GM20000 (cell line): ENCODE measurements at places on chromosomes 12 and 14.

- DNase-seq: no peak
These were observed 46.7 kb downstream of the EML5 start for GRCh38 chr14:88746052-88746451.

DNA sequence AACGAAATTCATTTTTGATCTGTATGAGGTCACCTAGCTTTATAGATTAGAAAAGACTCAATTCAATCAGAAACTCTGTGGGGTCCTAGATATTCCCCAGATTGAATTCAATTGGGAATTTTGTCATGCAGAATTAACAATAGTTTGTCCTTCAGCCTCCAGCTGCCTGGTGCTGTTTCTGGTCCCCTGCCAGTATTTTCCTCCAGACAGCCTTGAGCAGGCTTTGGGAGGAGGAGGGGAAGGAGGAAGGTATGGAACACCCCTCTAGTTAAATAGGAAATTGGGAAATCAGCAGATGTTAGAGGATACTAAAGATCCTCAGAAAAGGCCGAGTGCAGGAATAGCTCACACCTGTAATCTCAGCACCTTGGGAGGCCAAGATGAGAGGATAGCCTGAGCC lies 10.6 kb downstream of the GRIP1 start:
- DNase-seq: no peak

DNA sequence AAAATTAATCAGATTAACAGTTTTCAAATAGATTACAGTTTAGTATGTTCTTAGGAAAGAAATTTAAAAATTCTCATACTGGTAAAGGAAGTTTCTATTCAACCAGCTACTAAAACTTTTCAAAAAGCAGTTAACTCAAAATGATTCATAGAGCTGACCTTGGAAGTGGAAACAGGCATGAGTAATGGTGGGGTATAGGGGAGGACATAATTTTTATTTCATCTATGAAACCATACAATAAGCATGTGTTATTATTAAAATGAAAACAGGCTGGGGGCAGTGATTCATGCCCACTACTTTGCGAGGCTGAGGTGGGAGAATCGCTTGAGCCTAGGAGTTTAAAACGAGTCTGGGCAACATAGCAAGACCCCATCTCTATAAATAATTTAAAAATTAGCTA lies 73.0 kb downstream of the DNAI7 start:
- DNase-seq: no peak

DNA sequence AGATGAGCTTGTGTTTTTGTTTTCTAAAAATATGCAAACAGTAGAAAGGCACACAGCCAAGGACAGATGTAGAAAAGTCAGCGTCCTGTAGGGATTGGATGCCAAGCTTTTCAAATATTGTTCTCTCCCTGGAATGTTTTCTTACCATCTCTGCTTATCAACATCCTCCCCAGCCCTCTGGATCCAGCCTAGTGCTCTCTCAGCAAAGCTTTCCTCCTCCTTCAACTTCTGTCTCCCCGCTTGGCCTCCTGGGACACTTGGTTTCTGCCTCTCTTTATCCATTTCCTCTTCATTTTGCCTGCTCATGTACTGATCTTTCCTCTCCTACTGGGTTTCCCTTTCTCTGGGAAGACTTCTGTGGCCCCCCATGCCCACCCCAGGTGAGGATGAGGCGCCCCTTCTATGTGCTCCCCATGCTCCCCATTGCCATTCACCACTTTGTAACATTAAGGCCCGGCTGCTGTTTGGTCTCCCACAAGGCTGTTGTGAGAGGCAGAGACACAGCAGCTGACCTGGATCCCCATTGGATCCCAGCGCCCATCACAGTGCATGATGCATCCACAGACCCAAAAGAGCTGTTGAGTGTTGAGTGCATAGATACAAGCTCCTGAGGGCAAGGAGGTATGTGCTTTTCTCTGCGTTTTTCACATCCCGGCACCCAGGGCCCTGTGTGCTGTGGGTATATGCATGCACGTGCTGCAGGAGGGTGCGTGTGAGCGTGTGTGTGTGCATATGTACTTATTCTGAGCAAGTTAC lies 38.2 kb downstream of the EVL start:
- no peak for DNase-seq

DNA sequence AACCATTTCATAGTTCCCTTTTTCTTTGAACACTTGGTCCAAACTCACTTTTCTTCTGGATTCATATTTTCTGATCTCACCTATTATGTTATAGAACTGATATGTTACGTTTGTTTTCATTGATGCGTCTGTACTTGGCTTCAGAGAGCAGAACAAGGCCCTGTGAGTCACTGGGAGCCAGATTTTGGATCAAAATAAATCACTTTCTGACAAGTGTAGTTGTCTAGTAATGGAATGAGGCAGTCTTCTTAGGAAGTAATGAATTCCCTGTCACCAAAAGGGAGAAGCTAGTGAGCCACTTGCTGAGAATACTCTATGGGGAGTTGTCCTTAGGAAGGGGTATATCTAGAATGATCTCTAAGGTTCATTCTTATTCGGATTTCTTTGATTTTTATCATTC lies 10.2 kb downstream of the BICD1 start:
- DNase-seq: no peak

- no peak for DNase-seq
These were observed 362 bp upstream of the ACYP1 start for GRCh38 chr14:75064205-75064567.

DNA sequence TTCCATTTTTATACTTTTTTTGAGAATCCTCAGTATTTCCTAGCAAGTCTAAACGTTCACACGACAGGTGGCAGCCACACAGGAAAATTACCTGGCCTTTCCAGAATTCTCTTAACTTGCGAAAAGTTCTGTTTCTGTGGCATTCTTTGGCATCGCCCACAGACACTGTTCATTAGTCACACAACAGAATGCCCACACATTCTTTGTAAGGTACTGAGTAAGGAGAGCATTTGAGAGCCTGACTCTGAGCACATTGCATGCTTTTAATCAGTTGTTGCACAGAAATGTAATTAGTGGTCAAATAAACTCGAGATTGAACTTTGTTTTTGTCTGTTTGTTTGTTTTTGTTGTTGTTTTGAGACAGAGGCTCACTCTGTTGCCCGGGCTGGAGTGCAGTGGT lies 52.4 kb downstream of the LMNTD1 start:
- DNase-seq: no peak

DNA sequence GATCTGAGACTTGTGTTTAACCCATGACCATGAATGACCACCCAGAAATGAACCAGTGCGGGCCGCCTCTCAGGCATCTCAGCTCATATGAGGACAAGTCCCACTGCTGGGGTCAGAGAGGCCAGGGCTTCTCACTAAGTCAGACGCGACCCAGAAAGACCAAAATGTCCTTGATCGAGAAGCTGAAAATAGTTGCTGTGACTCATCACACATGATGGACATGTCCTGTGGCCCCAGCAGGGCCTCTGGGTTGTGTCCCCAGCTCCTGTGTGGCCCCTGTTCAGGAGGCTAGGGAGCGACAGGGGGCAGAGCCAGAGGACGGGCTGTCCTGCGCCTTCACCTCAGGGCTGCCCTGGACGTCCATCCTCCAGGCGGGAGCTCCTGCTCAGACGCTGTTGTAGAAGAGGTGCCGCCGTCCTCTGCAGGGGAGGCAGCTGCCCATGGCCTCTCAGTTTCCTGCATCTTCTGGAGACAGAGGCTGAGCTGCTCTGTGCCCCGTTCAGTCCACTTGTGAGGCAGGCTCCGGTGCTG lies 29.0 kb upstream of the FAM181A start:
- DNase-seq: no peak

GRCh38 chr14:81478446-81478845 lies 55.2 kb downstream of the SEL1L start:
- DNase-seq: no peak

GRCh38 chr12:106179086-106179485 lies 40.3 kb upstream of the NUAK1 start:
- no peak for DNase-seq

GRCh38 chr14:102828151-102828550 lies 50.9 kb downstream of the TRAF3 start:
- no peak for DNase-seq

DNA sequence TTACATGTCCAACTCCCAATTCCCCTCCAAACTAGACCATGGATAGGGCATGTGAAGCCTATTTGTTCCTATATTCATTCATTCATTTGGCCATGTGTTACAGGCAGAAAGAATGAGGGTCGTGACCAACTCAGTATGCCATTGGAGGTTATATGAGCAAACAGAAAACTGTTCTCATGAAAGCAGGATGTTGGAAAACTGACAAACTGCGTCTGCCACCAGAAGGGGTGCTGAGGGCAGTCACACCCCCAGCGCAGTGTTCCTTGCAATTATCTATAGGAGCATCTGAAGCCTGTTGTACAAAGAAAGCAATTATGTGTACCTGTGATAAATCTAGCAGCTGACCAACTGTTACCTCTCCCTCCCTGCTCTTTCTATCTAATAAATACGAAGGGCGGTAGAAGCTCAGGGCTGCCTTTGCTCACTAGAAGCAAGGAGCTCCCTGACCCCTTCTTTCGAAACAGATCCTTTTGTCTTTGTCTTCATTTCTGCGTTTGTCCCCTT lies 21.1 kb downstream of the ENTPD5 start:
- no peak for DNase-seq

DNA sequence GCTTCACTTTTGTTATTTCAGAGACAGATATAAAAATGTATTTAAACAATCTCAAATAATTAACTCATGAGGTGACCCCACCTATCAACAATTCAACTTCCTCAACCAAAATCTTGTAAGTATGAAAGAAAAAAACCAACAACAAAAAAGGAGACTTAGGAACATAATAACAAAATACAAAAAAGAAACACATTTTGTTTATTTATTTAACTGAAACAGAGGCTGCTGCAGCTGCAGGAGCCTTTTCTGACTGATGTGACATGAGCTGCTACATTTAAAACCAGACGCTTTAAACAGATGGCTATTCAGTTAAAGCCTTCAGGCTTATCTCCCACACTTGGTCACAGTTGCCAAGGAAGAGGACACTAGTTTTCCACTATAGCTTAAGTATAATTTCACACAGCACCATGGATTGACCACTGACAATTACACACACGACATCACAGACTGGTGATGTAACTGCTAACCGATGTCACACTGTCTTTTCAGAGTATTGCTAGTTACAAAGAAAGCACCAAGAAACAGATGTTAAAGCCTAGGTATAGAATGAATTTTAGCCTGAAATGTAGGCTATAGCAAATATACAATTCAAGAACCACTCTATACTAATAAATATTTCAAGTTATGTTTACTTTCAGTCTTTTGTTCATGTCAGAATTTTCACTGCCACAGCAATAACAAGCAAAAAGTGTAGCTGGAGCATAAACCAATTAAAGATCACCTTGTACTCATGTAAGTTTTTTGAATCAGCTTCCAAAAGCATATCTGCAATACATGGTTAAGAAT lies 113.0 kb downstream of the MED13L start:
- no peak for DNase-seq

DNA sequence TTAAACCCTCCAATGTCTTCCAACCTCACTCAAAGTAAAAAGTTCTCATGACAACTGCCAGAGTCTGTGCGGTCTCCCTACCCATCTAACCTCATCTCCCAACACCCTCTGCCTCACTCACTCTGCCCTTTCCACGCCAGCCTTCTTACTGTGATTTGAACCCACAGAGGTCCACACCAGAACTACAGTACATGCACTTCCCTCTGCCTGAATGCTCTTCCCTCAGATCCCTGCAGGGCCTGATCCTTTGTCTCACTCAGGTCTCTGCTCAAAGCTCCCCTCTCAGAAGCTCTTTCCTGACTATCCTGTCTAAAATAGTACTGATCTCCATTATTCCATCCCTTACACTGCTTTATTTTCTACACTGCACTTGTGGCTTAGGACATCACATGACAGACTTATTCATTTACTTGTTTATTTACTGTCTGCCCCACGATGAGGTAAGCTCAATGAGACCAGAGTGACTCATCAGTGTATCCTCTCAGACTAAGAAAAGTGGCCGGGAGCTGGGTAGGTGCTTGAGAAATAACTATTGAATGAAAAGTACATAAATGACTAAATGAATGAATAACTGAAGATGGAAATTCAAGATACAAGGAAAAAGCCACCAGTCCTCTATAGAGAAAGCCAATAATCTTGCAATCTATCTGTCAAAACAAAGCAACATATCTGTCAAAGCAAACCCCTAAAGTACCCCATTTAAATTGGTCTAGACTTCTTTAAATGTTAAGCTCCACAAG lies 17.1 kb downstream of the POMT2 start:
- DNase-seq: no peak

- DNase-seq: no peak
These were observed 21.9 kb upstream of the PGF start for GRCh38 chr14:74977164-74977900.
